Left forelimb (tissue), 1 donor: ENCODE measurements at places on chromosomes 3 and 15.
A peak's percentile ranks its signal among the peaks of the same experiment; 100 is the strongest.

DNA sequence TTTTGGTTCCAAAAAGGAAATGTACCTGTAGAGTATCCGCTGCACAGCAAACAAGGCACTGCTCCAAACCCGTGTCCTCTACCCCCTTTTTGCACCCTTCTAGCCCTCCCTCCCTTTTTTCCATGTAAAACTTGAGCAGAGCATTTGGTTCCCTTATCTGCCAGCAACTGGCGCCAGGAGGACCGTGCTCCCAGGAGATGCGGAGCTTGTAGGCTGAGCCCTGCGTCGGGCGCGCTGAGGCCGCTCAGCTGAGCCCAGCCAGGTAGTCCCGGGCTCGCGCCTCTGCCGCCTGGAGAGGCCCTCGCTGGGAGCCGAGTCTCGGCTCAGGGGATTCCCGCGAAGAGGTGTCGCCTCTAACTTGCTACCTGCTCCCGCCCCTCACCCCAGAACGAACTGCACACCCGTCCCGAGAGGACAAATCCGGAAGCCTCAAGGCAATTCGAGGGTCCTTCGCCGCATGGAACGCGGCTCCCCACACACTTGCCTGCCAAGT lies 575 bp downstream of the TRPM7 start:
- DNase-seq: no peak

- DNase-seq: no peak
Measured at GRCh38 chr3:58192069-58192468, 18.7 kb downstream of the DNASE1L3 start.

DNA sequence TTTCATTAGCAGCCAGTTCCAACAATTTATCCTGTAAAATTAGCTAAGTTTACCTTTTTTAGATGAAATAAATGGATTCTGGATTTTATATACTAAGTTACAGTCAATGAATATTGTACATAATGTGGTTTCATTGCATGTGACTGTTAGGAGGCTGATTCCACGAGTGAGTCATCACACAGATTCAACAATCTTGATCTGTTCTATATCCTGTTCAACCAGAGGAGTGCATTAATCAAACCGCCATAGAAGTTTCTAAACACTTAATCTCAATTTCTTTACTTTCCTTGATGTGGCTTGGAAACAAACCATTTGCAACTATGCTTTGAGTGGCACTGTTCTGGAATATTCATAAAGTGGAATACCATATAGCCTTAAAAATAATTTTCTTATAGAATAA lies 15.3 kb downstream of the DNAJC13 start:
- DNase-seq: no peak

DNA sequence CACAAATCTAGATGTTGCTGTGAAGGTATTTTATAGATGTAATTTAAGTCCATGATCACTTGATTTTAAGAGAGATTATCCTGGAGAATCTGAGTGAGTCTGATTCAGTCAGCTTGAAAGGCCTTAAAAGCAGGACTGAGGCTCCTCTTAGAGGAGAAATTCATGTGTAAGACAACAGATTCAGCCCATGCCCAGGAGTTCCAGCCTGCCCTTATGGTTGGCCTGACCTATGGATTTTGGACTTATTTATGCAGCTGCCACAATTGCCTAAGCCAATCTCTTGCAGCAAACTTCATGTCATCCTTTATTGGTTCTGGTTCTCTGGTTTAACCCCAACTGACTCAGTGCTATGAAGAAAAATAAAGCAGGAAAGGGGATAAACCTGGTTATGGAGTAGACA lies 296.5 kb upstream of the RASGRP1 start:
- DNase-seq: no peak

DNA sequence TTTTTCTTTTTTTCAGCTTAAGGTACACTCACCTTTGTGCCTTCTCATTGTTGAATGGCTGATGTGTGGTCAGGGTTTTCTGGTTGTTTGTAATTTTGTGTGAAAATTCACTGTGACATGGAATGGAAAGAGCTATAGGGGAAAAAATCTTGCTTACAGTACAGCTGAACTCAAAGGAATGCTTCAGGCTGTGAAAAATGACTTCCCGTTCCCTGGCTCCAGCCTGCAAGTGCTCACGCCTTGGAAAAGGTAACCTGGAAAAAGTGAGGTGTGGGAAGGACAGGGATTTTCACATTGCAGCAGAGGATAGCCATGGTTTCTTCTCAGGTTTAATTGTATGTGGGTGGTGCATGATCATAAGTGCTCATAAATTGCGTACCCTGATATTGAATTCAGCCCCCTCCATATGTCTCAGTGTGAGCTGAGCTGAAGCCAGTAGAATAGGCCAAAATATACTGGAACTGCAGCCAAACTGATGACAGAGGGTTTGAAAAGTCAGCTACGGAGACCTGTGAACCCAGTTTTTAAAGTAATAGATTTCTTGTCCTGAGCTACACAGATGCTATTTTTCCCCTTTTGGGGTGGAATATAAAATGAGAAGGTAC lies 228.7 kb upstream of the RASGRP1 start:
- no peak for DNase-seq

GRCh38 chr3:127637546-127637945 lies 8.6 kb downstream of the PODXL2 start:
- DNase-seq: no peak

DNA sequence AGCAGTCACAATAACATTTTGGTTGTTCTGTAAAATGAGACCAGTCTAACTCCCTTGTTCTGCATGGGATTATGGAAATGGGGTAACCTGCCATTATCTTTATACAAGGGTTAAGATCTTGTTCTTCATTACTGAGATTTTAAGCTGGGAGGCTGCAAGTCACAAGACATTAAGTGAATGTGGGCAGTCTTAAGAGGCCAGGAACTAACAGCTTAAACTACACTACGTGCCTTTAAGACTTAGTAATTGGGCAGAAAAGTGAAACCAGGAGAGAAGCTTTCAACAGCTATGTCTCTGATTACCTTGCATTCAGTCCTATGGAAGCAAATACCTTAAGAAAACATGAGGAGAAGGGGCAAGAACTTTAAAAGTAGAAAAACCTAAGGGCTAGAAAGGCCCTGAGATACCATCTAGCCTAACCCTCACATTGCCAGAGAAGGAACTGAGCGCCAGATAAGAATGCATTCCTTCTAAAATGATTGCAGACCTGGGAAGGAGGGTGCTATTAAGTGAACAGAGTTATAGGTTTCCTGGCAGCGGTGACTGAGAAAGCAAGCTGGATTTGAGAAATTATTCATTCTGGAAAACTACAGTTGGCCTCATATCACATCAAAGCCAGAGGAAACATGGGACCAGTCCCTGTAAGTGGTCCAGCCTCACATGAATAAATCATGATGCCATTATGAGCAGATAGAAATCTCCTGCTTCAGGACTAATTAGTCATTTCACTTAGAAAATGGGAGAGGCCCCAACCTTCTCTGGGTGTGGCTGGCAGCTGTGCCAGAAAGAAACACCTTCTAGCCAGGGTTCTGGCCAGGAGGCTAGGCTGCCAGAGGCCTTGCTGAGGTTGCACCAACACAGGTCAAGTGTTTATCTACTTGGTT lies 32.9 kb downstream of the DAPK2 start:
- DNase-seq: no peak

DNA sequence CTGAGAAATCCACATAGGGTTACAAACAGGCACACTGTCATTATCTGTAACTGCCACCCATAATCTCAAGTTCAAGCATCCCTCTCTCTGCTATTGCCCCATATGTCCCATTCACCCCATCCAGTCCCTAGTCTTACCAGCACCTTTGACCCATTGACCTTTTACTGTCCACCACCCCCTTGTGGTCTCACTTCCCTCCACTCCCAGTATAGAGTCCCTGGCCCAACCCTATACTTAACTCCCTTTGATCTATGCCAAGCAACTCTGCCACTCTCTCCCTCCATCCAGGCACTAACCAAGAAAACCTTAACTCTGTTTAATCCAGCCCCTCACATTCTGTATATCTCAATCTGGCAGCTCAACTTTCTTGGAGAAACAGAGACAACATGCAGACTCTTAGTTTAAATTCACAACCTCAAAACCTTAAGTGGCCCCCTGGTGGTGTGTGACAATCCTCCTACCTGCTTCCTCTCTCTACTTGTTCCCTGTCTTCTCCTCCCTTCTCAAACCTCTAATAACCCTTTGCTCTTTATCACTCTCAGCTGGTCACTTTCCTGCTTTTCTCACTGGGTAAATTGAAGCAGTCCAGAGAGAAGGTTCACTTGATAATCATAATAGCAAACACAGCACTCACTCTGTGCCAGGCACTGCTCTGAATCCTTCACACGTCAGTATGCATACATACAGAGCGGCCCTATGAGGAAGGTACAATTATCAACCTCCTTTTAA lies 162.7 kb downstream of the STT3B start:
- no peak for DNase-seq

- DNase-seq: no peak
Measured at GRCh38 chr3:141940194-141940776, 63.8 kb downstream of the ATP1B3 start.

DNA sequence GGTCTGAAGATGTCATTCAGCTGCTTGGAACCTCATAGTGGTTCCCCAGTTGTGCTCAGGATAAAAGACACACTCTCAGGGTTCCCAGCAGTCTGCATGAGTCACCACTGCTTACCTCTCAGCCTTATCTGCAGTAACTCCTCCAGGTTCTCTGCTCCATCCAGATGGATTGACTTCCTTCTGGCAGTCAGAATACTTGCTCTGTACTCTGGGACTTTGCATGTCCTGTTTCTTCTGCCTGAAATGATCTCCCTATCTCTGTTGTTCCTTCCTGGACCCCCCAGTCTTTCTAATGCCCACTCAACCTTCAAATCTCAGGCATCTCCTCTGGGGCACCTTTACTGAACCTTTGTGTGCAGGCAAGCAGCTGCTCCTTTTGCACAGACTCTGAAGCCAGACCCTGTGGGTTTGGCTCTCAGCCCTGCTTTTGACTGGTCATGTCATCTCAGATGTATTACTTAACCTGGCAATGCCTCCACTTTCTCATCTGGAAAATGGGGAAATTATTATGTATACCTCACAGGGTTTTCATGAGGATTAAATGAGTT lies 38.4 kb downstream of the ITPR1 start:
- DNase-seq: no peak

GRCh38 chr3:149299938-149300801 lies 33.3 kb downstream of the TM4SF18 start:
- no peak for DNase-seq

- DNase-seq: no peak
Measured at GRCh38 chr3:150331978-150332568, 76.0 kb upstream of the TSC22D2 start.

GRCh38 chr3:114608293-114608692 lies 314.5 kb downstream of the TIGIT start:
- DNase-seq: no peak

- DNase-seq: no peak
Measured at GRCh38 chr15:87743562-87743961, 513.0 kb downstream of the NTRK3 start.

GRCh38 chr3:58560771-58561311 lies 16.4 kb downstream of the FAM107A start:
- DNase-seq: peak; percentile 40

- DNase-seq: no peak
Measured at GRCh38 chr3:159185443-159186050, 383.7 kb downstream of the MFSD1 start.

DNA sequence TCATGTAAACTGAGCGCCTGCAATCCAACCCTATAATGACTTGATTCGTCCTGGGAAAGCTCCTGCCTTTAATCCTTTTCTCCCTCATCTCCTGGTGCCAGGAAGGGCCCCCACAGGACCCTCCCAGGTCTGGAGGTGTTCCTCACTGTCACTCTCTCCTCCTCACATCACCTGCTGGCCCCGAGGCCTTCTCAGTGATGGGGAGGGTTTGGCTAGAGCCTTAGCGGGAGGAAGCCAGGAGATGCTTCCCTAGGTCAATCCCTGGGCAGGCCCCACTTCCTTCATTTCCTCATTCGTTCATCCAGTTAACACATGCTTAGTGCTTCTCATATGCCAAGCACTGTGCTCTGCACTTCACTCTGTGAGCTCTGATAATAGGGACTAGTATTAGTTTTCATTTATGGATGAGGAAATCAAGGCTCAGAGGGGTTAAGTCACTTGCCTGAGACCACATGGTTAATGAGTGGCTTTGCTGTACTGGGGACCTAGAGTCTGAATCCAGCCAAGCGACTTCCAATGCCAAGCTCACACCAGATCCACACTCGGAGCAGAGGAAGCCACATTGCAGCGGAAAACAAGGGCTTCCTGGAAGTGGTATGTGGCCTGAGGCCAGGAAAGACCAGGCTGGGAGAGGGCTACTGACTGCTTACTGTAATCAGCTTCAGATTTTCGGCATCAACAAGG lies 50.3 kb upstream of the CHRNB4 start:
- DNase-seq: no peak

- no peak for DNase-seq
Measured at GRCh38 chr15:39720621-39721611, 61.7 kb downstream of the FSIP1 start.

DNA sequence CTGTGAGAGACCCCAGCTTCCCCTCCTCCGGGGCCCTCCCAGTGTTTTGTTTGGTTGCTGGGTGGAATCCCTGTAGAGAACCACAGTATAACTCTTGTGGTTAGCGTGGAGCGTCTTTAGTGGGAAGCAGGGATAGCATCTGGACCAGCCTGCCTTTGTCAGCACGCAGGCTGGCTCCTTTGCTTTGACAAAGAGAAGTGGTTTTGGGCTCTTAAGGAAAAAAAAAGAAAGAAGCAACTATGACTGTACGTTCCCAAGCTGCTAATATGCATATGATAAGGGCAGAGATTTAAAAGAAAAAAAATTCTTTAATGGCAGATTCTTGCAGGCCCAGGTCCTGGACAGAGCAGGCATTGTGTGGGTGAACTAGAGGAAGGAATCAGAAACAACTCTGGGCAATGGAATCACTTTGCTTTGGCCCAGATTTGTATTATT lies 340.8 kb upstream of the CTDSPL start:
- DNase-seq: no peak

DNA sequence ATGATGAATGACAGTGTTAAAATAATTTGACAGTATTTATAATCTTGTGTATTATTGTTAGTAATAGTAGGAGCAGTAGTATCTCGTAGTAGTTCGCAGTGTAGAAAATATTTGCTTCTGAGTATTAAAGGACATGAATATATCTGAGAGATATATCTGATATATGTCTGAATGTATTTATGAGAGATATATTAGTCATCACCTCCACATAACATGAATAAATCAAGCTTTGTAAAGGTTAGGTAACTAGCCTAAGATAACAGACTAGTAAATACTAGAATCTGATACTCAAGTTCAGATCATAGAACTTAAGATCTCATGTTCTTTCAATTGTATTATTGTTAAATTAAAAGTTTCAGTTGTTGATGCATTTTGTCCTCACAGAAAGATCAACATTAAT lies 130.5 kb downstream of the UBE2E2 start:
- no peak for DNase-seq

- DNase-seq: no peak
Measured at GRCh38 chr15:99427210-99427609, 138.6 kb upstream of the MEF2A start.

DNA sequence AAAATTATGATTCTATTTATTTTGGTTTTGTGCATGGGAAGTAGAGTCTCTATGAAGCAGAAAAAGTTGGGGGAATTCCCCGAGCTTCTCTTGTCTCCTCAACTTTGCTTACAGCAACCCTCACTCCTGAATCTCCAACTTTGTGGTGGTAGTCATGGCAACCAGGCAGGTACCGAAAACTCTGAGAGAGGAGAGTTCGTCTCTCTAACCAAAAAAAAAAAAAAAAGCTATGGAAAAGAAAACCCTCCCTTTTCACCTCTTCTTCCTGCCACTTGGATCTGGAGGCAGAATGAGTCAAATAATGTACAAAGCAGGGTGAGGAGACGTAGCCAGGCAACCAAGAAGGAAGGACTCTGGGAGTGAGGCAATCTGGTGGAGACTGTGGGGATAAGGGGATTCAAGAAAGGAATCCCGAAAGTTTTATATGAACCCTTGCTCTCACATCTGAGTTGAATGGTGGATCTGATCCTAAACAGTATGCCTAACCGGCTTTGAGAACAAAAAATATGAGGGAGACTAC lies 108.1 kb downstream of the PLOD2 start:
- DNase-seq: no peak

- no peak for DNase-seq
Measured at GRCh38 chr3:23824699-23825444, 19.1 kb downstream of the UBE2E1 start.
